Testis (tissue), 5 donors: ENCODE measurements at places on chromosomes 11 and 22. TPM values are rescaled to one million over a fixed set of nuclear protein-coding genes. Genes with fewer than 3 reads are reported as not detected.

DNA sequence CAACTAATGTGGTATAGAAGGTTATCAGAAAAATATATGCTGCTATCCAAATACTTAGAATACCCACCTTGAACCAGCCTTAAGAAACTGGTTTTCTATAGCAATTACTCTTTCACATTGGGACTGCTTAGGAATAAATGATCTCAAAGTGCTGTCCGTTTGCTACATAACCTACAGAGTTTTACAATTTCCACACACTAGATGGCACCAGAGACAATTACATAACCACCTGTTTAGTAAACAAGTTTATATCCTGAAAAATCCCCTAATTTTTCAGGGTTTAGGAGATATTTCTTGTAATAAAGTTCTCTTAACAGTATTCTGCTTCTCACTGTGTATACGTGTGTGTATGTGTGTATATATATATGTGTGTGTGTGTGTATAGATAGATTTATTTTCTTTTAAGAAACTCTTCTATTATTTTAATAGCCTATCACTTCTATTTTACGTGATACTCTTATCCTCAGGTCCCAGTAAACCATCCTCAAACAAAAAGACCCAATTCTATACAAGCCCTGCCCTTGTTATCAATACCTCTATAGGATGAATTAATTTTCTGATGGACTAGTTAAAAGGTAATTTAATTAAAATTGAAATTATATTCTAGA lies 6.7 kb upstream of the OR5I1 start:
- no peaks in the 10 kb centered on the region for H3K27me3 ChIP-seq
- no peaks in the 10 kb centered on the region for H3K4me1 ChIP-seq
- no peak overlapping the region for H3K4me3 ChIP-seq
- H3K27ac ChIP-seq, result no peak overlapping the region
- H3K36me3 ChIP-seq, result no peaks in the 10 kb centered on the region
- DNase-seq, result no peak

RABL2B gene
- total RNA-seq, result 39.6 TPM

BTG4 gene
- total RNA-seq, result 26.6 TPM

GRCh38 chr11:12523180-12523924 lies 146.0 kb downstream of the PARVA start:
- H3K4me1 ChIP-seq, result no peaks in the 10 kb centered on the region
- H3K27ac ChIP-seq, result no peak overlapping the region
- H3K36me3 ChIP-seq, result no peaks in the 10 kb centered on the region
- no peak for DNase-seq
- H3K27me3 ChIP-seq, result no peaks in the 10 kb centered on the region
- no peak overlapping the region for H3K4me3 ChIP-seq

SLC6A5 gene
- total RNA-seq, result 1.9 TPM

- no peak overlapping the region for H3K4me3 ChIP-seq
- no peak overlapping the region for H3K27ac ChIP-seq
- peaks cover 7% of the 10 kb centered on the region for H3K4me1 ChIP-seq
Measured at GRCh38 chr22:27474711-27475547, 326.6 kb downstream of the MN1 start.

- no peaks in the 10 kb centered on the region for H3K27me3 ChIP-seq
- H3K36me3 ChIP-seq, result no peaks in the 10 kb centered on the region
- no peak overlapping the region for H3K4me3 ChIP-seq
- no peaks in the 10 kb centered on the region for H3K4me1 ChIP-seq
- no peak for DNase-seq
Measured at GRCh38 chr11:27973851-27974536, 134.0 kb downstream of the KIF18A start.

DNA sequence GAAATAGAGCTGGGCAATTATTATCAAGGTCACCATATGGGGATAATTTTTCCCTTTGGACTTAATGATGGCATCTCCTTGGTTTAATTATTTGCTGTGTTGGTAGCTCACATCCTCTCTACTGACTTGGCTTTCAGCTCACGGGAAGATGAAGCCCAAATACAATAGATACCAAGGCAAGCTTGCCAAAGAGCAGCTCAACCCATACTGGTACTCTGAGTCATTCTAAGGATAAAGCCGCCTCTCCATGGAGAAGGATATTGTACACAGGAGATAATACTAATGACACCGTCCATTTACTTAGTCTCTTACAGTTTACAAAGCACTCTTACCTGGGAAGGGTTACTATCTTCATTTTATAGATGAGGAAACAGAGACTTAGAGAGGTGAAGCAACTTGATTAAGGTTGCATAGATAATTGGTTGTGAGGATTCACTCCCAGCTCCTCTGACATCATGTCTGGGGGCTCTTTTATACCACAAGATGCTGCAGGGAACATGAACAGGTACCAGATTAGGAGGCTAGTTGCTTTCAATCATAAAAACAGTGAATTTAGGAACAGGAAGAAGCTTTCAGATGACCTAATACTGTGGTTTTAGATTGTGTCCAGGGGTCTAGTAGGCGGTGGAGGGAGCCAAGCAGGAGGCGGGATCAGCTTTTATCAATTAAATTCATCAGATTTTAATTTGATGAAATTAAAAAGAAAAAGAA lies 48.3 kb upstream of the PICALM start:
- H3K27ac ChIP-seq, result no peak overlapping the region
- H3K36me3 ChIP-seq, result no peaks in the 10 kb centered on the region
- no peak overlapping the region for H3K4me3 ChIP-seq
- no peak for DNase-seq
- H3K27me3 ChIP-seq, result no peaks in the 10 kb centered on the region

SAA1 gene
- total RNA-seq, result not detected

CCDC15 gene
- 15.1 TPM for total RNA-seq
